H1 (cell line): ENCODE measurements at places on chromosomes 11 and 22. TPM values are rescaled to one million over a fixed set of nuclear protein-coding genes. Genes with fewer than 3 reads are reported as not detected.

- H3K4me1 ChIP-seq, result no peaks in the 10 kb centered on the region
- no peak for DNase-seq
- no peak overlapping the region for H3K27ac ChIP-seq
- H3K27me3 ChIP-seq, result no peaks in the 10 kb centered on the region
Observed at GRCh38 chr11:7449841-7450214, 35.5 kb upstream of the OLFML1 start.

The OR10V1 gene
- total RNA-seq, result not detected in 2 replicates

The KCNJ5 gene
- total RNA-seq, result not detected in 2 replicates

The SLC6A5 gene
- total RNA-seq, result not detected in 2 replicates

DNA sequence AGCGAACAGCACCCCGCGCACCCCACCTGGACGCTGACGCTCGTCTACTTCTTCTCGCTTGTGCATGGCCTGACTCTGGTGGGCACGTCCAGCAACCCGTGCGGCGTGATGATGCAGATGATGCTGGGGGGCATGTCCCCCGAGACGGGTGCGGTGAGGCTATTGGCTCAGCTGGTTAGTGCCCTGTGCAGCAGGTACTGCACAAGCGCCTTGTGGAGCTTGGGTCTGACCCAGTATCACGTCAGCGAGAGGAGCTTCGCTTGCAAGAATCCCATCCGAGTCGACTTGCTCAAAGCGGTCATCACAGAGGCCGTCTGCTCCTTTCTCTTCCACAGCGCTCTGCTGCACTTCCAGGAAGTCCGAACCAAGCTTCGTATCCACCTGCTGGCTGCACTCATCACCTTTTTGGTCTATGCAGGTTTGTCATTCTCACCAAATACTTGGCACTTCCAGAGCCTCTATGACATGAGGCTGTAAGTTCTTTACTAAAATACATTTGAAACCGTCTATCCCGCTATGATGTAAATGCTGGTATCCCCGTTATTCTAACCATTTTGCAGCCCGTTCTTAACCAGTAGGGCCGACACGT is 535 bp downstream of the AQP11 start:
- H3K4me1 ChIP-seq, result peaks cover 8% of the 10 kb centered on the region
- no peaks in the 10 kb centered on the region for H3K36me3 ChIP-seq
- H3K27ac ChIP-seq, result no peak overlapping the region
- H3K4me3 ChIP-seq, result peak overlapping the region; percentile 66
- DNase-seq, result no peak
- peaks cover 4% of the 10 kb centered on the region; the same call in 1 of the 2 replicates for H3K27me3 ChIP-seq

DNA sequence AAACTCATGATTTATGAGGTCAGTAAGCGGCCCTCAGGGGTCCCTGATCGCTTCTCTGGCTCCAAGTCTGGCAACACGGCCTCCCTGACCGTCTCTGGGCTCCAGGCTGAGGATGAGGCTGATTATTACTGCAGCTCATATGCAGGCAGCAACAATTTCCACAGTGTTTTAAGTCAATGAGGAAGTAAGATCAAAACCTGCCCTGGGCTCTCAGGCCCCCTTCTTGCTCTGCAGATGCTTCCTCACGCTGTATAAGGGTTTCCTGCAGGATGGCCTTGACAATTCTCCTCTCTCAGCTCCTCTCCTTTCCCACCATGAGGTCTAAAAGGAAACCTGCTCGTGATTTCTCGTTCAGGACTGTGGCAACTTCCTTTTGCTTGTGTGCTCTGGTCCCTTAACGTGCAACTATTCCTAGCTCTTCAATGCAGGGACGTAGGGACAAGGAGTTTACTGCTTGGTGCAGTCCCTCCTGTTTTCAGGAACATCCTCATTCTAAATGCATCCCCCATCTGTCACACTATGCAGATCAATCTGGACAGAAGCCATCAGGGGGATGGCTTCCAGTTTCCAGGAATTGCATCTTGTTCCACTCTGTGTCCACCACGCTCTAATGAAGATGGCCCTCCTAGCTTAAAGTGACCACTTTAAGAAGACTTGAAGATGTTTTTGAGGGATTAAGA is 64.3 kb upstream of the IGLL5 start:
- DNase-seq, result no peak
- no peak overlapping the region for H3K4me3 ChIP-seq
- no peaks in the 10 kb centered on the region for H3K36me3 ChIP-seq
- no peak overlapping the region for H3K27ac ChIP-seq
- peaks cover 9% of the 10 kb centered on the region for H3K27me3 ChIP-seq

- DNase-seq, result no peak
- no peaks in the 10 kb centered on the region for H3K4me1 ChIP-seq
- H3K27ac ChIP-seq, result no peak overlapping the region
Observed at GRCh38 chr11:126595560-126595959, 240.1 kb downstream of the ST3GAL4 start.

The KCNJ1 gene
- total RNA-seq, result 0.15 and 0.17 TPM in 2 replicates

The GLB1L2 gene
- 7.9 and 8.0 TPM in 2 replicates for total RNA-seq

The SAAL1 gene
- total RNA-seq, result 46.6 and 48.3 TPM in 2 replicates

DNA sequence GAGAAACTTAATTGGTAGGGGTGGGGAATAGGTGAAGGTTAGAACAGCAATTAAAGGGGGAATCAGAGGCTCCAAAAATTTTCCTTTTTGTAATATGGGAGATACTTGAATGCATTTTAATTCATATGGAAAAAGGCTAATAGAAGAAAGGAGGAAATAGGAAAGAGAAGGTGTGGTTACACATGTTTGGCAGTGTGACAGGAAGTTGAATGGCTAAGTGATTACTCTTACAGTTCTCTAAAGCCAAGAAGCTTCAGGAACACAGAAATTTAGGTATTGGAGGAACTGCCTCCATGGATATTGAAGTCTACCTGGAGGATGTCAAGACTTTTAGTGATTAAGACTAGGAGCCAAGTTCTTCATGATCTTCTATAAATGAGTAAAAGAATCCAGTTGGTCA is 6.3 kb downstream of the NXPE2 start:
- H3K4me1 ChIP-seq, result no peaks in the 10 kb centered on the region
- no peaks in the 10 kb centered on the region for H3K27me3 ChIP-seq
- H3K36me3 ChIP-seq, result no peaks in the 10 kb centered on the region
- DNase-seq, result no peak

- no peaks in the 10 kb centered on the region for H3K27me3 ChIP-seq
- no peaks in the 10 kb centered on the region for H3K36me3 ChIP-seq
- H3K27ac ChIP-seq, result no peak overlapping the region
Observed at GRCh38 chr11:81966340-81966739, 767.3 kb downstream of the FAM181B start.

- no peak overlapping the region for H3K4me3 ChIP-seq
- H3K4me1 ChIP-seq, result peaks cover 22% of the 10 kb centered on the region
- H3K27me3 ChIP-seq, result peaks cover 5% of the 10 kb centered on the region; the same call in 1 of the 2 replicates
- H3K27ac ChIP-seq, result no peak overlapping the region
- DNase-seq, result no peak
Observed at GRCh38 chr22:44741929-44742328, 10.4 kb upstream of the ARHGAP8 start.

The SYT9 gene
- total RNA-seq, result 2.4 and 2.9 TPM in 2 replicates

DNA sequence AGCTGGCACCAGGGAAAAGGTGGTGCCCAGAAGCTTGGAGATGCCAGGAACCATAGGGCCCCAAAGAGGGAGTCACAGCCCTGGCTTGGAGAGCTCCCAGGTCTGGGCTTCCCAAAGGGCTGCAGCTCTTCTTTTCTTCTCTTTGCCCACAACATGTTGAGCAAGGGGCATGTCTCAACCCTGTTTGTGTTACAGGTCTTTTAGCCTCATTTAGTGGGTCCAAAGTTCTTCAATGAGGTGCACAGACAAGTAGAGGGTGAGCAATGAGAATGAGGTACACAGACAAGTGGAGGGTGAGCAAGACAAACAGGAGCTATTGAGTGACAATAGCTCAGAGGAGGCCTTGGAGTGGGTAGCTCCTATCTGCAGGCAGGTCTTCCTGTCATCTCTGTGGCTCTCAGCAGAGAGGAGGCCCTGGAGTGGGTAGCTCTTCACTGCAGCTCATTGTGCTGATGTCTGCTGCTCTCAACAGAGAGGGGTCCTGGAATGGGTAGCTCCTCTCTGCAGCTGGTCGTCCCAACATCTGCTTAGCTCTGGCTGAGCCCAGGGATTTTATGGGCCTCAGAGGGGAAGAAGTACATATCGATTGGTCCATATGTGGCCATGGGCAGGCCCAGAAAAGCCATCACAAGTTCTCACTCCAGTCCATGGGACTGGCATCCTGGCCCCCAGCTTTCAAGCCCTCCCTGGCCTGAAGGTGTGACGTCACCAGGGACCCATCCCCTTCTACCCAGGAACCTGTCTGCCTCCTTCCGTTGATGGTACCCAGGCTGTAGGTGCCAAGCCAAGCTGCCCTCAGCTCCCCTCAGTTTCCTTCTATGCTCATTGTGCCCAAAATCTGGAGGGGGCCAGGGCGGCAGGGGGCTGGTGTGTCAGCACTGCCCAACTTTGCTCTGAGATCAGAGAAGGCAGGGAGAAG is 34.9 kb downstream of the WBP2NL start:
- H3K4me3 ChIP-seq, result no peak overlapping the region
- H3K27me3 ChIP-seq, result no peaks in the 10 kb centered on the region

The LYVE1 gene
- total RNA-seq, result 0.09 TPM in 1 of 2 replicates, not detected in the other

GRCh38 chr22:23894710-23895598 is 771 bp downstream of the MIF start:
- peaks cover 10% of the 10 kb centered on the region for H3K4me1 ChIP-seq
- H3K27ac ChIP-seq, result peak overlapping the region; percentile 94
- H3K36me3 ChIP-seq, result peaks cover 17% of the 10 kb centered on the region

- H3K27me3 ChIP-seq, result no peaks in the 10 kb centered on the region
- no peaks in the 10 kb centered on the region for H3K4me1 ChIP-seq
- no peak overlapping the region for H3K27ac ChIP-seq
- H3K4me3 ChIP-seq, result no peak overlapping the region
Observed at GRCh38 chr22:29341056-29341848, 25.8 kb upstream of the RASL10A start.

- no peaks in the 10 kb centered on the region for H3K36me3 ChIP-seq
- no peaks in the 10 kb centered on the region for H3K27me3 ChIP-seq
- DNase-seq, result no peak
- H3K27ac ChIP-seq, result no peak overlapping the region
- H3K4me1 ChIP-seq, result peaks cover 2% of the 10 kb centered on the region; the same call in 1 of the 2 replicates
Observed at GRCh38 chr11:62025487-62026105, 58.2 kb upstream of the FTH1 start.

- H3K4me3 ChIP-seq, result no peak overlapping the region
- H3K36me3 ChIP-seq, result no peaks in the 10 kb centered on the region; the same call in 1 of the 2 replicates
- peaks cover 21% of the 10 kb centered on the region for H3K27me3 ChIP-seq
Observed at GRCh38 chr11:1341928-1342524, 32.6 kb upstream of the TOLLIP start.

DNA sequence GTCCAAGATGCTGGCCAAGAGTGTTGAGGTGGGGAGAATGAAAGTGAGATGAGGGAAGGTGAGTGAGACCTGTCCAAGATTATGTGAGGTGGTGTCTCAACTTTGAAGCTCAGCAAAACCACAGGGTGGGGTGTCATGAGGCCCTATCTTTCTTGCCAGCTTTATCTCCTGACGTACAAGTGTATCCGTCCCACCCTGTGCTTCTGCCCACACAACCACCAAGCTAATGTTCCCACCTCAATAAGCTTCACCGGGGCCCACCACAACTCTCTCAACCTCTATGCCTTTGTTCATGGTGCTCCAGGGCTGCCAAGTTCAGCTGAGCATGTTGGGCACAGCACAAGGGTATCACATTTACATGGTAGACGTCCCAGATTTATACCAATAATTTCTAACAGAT is 7.1 kb upstream of the TPST2 start:
- no peak for DNase-seq
- H3K4me3 ChIP-seq, result no peak overlapping the region
- no peaks in the 10 kb centered on the region; the same call in 1 of the 2 replicates for H3K4me1 ChIP-seq
- no peak overlapping the region for H3K27ac ChIP-seq
- no peaks in the 10 kb centered on the region for H3K27me3 ChIP-seq

DNA sequence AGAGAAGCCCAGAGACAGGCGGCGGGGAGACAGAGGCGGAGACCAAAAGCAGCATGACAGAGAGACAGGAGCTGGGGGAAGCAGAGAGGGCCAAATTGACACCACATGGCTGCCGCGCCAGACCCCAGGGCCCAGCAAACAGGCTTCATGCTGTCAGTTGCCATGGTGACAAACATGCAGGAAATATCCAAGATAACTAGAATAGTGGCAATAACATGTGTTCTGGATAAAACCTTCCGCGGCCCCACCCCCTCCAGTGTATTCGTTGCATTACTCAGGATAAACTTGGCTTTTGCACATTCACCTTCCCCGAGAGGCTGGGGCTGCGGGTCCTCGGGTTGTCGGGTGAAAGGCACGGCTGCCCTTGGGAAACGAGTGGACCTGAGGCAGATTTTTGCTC is 49.9 kb upstream of the CDON start:
- H3K27me3 ChIP-seq, result no peaks in the 10 kb centered on the region
- H3K4me3 ChIP-seq, result no peak overlapping the region
- H3K27ac ChIP-seq, result no peak overlapping the region
- H3K4me1 ChIP-seq, result no peaks in the 10 kb centered on the region; the same call in 1 of the 2 replicates
- H3K36me3 ChIP-seq, result no peaks in the 10 kb centered on the region

- DNase-seq, result no peak
- H3K36me3 ChIP-seq, result no peaks in the 10 kb centered on the region
- H3K27me3 ChIP-seq, result no peaks in the 10 kb centered on the region
- H3K4me1 ChIP-seq, result no peaks in the 10 kb centered on the region
- H3K4me3 ChIP-seq, result no peak overlapping the region
Observed at GRCh38 chr11:75982309-75982708, 167.3 kb downstream of the UVRAG start.

GRCh38 chr22:27726331-27726685 is 75.2 kb downstream of the MN1 start:
- no peak overlapping the region for H3K27ac ChIP-seq
- no peaks in the 10 kb centered on the region for H3K27me3 ChIP-seq
- no peak for DNase-seq
- no peak overlapping the region for H3K4me3 ChIP-seq
- H3K4me1 ChIP-seq, result peaks cover 15% of the 10 kb centered on the region
- H3K36me3 ChIP-seq, result no peaks in the 10 kb centered on the region

DNA sequence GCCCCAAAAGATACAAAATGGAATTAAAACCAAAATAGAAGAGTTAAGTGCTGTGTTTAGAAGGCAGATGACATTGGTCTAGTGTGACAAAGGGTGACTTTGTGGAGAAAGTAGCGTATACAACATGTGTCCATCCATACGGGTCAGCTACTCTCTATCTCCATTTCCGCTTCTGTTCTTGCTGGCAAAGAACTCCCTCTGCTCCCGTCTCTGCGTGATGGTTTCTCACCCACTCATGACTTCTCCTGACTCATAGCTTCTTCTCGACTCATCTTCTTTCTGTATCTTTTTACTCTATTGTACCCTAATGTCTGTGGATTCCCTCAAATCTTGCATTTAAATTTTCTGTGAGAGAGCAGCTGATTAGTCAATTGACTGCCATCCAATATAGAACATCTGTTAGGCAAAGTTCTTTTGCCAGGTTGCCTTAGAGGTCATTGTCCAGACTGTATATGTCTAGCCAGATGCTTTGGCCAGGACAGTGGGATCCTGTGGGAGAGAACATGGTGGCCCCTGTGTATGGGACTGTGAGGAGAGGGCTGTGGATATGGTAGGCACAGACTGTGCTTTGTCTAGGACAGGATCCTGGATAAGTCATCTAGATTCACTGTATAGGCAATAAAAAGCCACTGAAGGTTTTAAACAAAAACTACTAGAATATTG is 28.4 kb downstream of the MMP13 start:
- no peaks in the 10 kb centered on the region for H3K4me1 ChIP-seq
- H3K36me3 ChIP-seq, result no peaks in the 10 kb centered on the region
- DNase-seq, result no peak
- no peaks in the 10 kb centered on the region for H3K27me3 ChIP-seq
- H3K27ac ChIP-seq, result no peak overlapping the region
